Kidney glomerular epithelial cell (primary cell): ENCODE measurements at places on chromosomes 12 and 14.
A peak's percentile ranks its signal among the peaks of the same experiment; 100 is the strongest.

DNA sequence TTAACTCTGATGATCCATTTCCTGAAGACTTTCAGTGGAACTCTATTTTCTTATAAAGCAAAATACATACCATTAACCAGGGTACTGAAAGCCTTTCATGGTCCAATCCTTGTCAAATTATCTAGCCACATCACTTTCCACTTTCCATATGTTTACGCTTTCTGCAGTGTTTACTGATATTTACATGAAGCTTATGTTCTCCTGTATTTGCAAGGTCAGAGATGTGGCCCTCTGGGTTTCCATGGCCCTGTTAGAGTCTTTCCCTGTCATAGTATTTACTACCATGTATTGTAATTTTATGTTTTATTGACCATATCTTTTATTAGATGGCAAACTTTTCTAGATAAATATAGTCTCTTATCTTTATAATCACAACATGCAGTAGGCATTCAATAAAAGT, 23.5 kb upstream of the IGF1 start:
- DNase-seq = no peak

DNA sequence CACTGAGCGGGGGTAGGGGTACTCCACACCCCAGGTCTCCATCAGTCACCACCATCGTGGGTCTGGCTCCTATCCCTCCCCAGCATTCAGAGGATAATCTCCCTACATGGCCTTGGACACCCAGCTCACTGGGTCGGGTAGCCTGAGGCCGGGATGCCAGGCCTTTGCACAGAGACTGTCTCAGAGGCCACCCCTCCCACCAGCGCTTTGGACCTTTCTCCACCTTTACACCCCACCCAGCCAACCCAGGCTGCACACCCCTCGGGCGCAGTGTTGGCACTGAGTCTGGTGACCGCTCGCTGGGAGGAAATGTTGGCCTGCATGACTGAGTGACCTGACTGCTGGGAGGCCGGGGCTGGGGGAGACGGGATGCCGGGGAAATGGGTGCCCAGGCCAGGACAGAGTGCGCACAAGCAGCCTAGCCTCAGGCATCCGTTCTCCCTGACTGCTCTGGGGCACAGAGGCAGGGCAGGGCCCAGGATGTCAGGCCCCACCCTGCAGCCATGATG, 10.6 kb upstream of the LBHD2 start:
- DNase-seq = peak; percentile 96

- no peak for DNase-seq
These were observed 716.4 kb downstream of the FSCB start for GRCh38 chr14:43790681-43791080.

DNA sequence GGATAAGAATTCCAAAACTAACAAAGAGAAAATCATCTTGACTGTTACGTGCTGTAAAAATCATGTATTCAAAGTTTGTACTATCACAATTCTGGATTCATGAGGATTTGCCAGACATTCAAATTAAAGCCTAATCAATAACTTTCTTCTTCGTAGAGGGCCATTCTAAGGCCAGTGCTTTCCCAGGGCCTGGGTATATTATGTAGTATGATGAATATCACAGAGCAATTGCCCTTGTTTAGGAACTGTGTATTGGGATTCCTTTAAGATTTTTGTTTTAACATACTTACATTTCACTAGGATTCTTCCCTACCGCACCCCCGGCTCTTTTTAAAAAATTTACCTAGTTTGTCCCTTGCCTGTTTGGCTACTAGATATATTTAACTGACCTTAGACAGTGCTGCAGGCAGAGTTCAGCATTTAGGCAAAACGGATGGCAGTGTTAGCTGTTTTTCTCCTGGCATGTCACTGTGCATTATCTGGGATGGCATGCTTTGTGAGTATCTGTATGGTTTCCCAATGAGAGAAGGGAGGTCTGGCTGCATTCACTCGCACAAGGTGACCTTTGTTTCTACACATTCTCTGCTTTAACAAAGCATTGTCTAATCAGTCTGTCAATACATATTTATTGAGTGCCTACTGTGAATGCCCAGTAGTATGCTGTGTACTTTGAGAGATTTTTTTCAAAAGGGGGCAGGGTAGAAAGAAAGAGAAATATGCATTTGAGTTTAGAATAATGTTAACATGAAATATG, 63.3 kb downstream of the ERC1 start:
- no peak for DNase-seq

- DNase-seq = no peak
These were observed 92.9 kb downstream of the SCARB1 start for GRCh38 chr12:124770728-124771127.

GRCh38 chr14:84453307-84453950, 1076.5 kb upstream of the FLRT2 start:
- DNase-seq = no peak

- DNase-seq = no peak
These were observed 53.4 kb downstream of the RGS6 start for GRCh38 chr14:71985538-71986189.

GRCh38 chr14:102150744-102151143, 11.0 kb downstream of the WDR20 start:
- DNase-seq = no peak

DNA sequence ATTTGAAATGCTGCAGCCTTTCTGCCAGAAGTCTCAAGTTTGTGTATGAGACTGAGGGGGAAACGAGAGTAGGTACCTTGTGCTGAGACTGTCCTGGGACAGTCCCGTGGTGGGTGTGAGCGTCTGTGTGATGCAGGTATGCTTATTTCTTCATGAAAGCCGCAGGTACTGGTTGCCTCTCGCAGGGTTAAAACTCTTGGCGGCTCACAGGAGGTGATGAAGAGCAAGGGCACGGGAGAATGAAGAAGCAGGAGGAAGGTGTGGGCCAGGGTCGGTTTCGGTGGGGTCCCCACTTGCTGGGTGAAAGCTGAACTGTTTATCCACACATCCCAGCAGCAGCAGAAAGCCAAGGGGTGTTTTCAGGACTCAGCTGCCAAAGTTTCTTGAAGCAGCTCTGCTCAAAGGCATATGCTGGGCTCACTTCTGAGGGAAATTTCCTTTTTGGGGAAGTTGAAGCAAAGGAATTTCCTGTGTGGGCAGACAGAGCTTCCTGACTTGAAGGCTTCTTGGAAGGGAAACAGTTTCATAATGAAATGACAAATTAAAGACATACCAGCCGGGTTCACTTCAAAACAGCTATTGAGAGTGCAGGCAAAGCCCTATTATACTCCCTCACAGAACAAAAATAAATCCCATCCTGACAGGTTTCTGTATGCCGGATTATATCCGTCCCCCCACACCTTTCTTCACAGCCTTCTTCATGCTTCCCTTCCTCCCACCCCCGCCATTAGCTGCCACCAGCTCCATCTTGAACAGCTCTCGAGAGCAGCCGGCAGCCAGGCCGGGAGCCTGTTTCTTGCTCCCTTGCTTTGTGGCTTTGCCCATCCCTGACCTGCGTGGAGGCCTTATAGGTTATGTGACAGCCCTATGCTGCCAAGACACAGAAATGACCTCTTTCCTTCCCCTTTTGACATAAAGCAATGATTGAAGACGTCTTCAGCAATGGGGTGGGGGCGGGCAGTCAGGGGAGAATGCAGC, 116.6 kb downstream of the ETV6 start:
- no peak for DNase-seq

DNA sequence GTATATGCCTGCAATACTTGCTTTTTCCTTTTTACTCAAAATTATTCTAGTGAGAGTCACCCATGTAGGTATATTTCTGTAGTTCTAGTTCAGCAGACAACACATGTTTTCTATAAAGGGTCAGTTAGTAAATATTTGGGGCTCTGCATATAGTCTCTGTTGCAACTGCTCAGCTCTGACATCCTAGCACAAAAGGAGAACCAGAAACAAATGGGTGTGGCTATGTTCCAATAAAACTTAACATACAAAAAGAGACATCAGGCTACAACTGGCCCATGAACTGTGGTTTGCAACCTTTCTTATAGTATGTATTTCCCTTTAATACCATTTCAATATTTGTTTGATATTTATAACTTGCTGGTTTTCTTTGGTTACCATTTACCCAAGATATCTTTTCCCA, 11.9 kb downstream of the NT5DC3 start:
- no peak for DNase-seq

DNA sequence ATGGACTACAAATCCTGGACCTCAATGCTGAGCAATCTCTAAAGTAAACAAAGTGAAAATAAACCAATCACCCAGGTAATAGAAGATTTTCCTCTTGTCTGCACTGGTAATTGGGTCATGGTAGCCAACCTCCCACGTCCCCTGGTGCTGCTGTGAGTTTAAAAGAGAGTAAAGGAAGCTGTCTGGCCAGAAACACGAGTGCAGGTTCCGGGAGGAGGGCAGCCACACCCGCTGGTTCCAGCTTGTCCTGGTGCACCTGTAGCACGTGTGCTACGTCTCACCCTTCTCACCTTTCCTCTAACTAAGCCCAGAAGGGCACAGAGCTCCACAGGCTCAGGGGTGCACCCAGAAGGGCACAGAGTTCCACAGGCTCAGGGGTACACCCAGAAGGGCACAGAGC, 5.4 kb downstream of the CRACR2A start:
- DNase-seq = no peak

- no peak for DNase-seq
These were observed 43.5 kb upstream of the FKBP4 start for GRCh38 chr12:2751230-2751629.

GRCh38 chr14:90512329-90512991, 115.6 kb downstream of the CALM1 start:
- no peak for DNase-seq

GRCh38 chr12:92573104-92573503, 129.7 kb upstream of the PLEKHG7 start:
- DNase-seq = no peak

GRCh38 chr14:84750763-84751554, 779.0 kb upstream of the FLRT2 start:
- peak; percentile 83 for DNase-seq

DNA sequence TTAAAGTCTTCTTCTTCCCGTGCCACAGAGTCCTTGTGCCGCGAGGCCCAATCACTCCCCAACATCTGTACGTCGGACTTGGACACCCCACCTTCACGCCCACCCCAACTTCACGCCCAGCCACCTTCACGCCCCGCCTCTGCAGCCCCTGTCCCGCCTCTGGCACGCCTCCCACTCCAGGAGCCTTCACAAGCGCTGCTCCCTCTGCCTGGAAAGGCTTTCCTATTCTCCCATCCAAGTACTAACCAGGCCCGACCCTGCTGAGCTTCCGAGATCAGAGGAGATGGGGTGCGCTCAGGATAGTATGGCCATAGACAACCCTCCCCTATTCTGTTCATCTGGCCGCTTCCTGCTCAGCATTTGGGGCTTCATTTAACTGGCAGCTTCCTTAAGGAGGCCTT, 17.3 kb upstream of the EIF5 start:
- DNase-seq = no peak

- DNase-seq = no peak
These were observed 60.1 kb downstream of the CHST11 start for GRCh38 chr12:104516821-104517220.

- DNase-seq = no peak
These were observed 19.7 kb downstream of the GDF11 start for GRCh38 chr12:55762646-55763045.

- no peak for DNase-seq
These were observed 28.6 kb downstream of the SOAT2 start for GRCh38 chr12:53131844-53132243.

GRCh38 chr14:92122761-92123160, 992 bp downstream of the CPSF2 start:
- DNase-seq = no peak

- peak; percentile 45 for DNase-seq
These were observed 10.6 kb downstream of the AHNAK2 start for GRCh38 chr14:104967386-104968152.

- no peak for DNase-seq
These were observed 65.8 kb upstream of the RASSF3 start for GRCh38 chr12:64544371-64545080.

DNA sequence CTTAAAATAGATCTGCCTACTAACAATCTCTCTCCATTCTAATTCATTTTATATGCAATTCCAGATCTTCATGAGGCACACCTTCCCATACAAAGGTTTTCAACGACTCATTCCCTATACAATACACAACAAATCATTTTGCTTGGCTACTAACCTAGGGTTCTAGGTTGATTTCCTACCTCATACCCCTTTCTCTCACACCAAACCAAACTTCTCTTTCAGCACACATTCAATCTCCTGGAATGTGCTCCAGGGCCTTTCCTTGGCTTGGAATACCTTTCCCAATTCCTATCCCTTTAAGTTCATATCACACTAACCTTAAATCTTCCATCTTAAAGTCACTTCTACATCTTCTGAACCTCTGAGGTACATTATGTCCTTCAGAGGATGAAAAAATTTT, 38.7 kb upstream of the MTERF2 start:
- DNase-seq = no peak

DNA sequence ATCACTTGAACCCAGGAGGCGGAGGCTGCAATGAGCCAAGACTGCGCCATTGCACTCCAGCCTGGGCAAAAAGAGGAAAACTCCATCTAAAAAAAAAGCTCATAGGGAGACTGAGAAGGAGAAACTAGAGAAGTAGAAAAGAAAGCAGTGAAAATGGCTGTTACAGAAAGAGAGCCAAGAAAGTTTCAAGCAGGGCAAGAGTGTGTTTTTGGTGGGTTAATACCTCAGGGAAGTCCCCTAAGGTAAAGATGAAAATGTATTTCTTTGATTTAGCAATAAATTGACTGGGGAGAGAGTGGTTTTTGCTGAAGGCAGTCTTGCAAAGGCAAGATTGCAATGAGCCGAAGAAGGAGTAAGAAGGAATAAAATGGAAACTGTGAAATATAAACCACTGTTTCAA, 10.0 kb upstream of the DUSP16 start:
- no peak for DNase-seq

- peak; percentile 69 for DNase-seq
These were observed 86.7 kb downstream of the NCOR2 start for GRCh38 chr12:124480469-124481256.

DNA sequence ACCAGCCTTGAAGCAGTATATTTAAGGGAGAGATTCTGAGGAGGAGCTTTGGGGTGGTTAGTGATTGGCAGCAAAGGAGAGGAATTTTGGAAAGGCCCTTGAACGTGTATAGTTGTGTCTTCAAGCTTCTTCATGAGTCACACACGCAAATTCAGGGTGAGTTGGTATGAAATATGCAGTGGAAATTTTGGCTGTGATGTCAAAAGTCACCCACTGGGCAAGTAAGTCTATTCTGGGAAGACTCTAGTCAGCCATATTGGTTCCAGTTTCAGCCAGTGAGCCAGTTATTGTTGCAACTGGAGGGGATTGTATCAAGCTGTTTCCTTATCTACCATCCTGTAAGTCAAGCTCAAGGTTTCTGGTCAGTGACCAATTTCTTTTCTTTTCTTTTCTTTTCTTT, 32.0 kb upstream of the VASH1 start:
- no peak for DNase-seq

GRCh38 chr14:81401420-81402122, 1.4 kb upstream of the STON2 start:
- peak; percentile 80 for DNase-seq

DNA sequence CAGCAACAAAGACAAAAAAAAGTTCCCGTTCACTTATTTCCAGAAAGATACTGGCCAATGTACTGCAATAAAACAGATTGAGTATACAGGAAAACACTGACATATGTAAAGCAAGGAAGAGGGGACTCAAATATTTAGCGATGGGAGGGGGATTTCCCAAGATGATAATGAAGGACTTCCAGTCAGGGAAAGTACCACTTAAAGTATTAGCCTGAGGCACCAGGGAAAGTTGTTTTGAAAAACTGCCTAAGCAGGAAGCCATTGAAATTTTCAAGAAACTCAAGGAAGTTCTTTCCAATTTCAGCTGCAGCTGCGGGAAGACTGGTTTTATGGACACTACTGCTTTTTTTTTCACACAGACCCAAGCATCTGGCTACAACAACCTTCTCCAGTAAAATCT, 1007.4 kb upstream of the NOVA1 start:
- DNase-seq = no peak
